Fibroblast of villous mesenchyme (primary cell): ENCODE measurements at places on chromosomes 6 and 20.

GRCh38 chr20:39897058-39897457 lies 792.0 kb downstream of the MAFB start:
- DNase-seq = peak; percentile 59

GRCh38 chr6:95847061-95847460 lies 168.7 kb upstream of the FUT9 start:
- DNase-seq = no peak

GRCh38 chr6:149400050-149400449 lies at the start of gene SUMO4:
SUMO4 (plus strand) TSS chr6:149400262; CDS start chr6:149400392, 130 bp downstream.
- no peak for DNase-seq

GRCh38 chr20:42690842-42691437 lies 498.8 kb downstream of the PTPRT start:
- DNase-seq = no peak

- peak; percentile 26 for DNase-seq
Observed at GRCh38 chr6:87832025-87832825, 130.2 kb upstream of the AKIRIN2 start.

DNA sequence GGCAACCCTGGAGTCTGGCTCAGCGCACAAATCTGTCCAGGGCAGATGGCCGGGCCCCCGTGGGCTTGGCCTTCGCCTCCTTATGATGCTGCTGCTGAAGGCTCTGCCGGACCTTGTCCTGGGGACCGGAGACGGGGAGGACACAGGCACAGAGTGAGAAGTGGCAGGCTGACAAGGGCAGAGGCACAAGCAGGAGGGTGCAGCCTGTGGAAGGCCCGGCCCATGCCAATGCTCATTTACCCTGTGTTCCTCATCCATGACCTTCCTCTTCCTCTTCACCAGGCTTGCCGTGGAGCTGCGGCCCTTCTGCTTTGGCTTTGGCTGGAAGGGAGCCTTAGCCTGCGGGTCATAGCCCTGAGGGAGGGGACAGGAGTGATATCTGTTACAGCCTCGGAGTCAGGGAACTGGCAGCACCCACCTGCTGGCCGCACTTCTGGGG lies 2.4 kb downstream of the B3GALT4 start:
- DNase-seq = no peak
